ENCODE measurements at places on chromosomes 6 and 20.

DNA sequence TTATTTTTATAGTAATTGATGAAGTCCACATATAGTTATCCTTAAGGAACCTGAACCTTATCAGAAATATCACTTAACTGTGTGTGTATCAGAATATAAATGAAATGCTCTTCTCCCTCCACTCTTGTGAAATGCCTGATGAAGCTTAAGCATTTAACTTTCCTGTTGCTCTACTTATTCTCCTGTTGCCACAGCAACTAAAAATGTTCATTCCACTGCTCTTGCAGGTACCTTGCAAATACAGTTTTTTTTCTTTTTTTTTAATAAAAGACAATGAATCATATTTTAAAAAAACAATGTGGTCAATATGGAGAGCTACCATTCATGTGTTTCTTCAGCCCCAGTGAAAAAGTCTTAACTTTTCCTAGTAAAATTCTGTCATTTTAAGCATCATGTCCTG is 210.3 kb downstream of the RFPL4B start:
- ATAC-seq: no peak
- no peaks in the 10 kb centered on the region for H3K36me3 ChIP-seq
- no peak overlapping the region for H3K27ac ChIP-seq

DNA sequence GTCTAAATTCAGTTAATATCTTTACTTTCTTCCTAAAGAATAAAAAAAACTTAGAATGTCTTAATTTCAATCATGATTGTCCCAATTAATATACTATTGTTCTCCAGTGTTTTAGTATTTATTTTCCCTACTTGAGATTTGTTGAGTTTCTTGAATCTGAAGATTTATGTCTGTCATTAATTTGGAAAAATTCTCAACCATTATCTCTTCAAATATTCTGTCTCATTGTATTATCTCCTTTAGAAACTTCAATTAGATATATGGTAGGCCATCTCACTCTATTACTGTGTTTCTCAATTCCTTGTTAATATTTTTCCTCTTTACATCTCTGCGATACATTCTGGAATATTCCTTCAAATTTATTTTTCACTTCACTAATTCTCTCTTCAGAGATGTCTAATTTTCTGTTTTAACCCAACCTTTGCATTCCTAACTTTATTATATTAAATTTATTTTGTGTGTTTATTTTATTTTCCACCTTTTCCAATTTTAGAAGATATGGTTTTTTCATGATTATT is 268.6 kb downstream of the QKI start:
- no peak overlapping the region for H3K4me3 ChIP-seq
- no peaks in the 10 kb centered on the region for H3K36me3 ChIP-seq
- H3K4me1 ChIP-seq: peaks cover 8% of the 10 kb centered on the region
- no peak overlapping the region for H3K27ac ChIP-seq

DNA sequence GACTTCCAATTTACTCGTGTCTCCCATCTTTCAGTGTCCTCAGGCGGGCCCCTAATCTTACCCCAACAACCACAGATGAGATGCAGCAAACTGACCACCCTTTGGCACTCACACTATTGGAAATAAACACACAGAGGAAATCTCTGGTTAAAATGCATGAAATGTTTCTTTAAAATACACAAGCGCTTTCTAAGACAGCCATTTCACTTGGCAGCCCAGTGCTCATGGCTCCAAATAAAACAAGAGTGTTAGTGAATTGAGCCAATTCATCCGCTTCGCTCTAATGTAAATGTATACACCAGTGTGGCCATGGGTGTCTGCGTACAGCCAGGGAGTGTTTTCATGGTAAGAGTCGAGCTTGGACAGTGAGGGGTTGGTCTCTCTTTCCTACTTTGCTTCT is 282.9 kb downstream of the CLIC5 start:
- no peak overlapping the region for H3K27ac ChIP-seq
- ATAC-seq: no peak
- H3K36me3 ChIP-seq: no peaks in the 10 kb centered on the region
- peaks cover 8% of the 10 kb centered on the region for H3K4me1 ChIP-seq

DNA sequence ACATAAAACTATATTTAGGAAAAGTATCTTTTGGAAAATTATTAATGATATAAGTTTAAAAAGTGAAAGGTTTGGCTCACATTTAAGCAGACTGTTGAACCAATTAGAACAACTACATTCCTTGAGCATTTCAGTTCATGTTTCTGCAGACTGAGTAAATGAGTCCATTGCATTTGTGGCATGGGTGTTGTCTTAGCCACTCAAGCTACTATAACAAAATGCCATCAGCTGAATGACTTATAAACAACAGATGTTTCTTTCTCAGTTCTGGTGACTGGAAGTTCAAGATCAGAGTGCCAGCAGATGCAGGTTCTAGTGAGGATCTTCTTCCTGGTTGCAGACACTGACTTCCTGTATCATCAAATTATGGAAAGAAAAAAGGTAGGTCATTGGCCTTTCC is 67.1 kb upstream of the SLC2A12 start:
- ATAC-seq: no peak
- no peak overlapping the region for H3K27ac ChIP-seq
- H3K4me3 ChIP-seq: no peak overlapping the region
- H3K4me1 ChIP-seq: no peaks in the 10 kb centered on the region
- no peaks in the 10 kb centered on the region for H3K36me3 ChIP-seq

DNA sequence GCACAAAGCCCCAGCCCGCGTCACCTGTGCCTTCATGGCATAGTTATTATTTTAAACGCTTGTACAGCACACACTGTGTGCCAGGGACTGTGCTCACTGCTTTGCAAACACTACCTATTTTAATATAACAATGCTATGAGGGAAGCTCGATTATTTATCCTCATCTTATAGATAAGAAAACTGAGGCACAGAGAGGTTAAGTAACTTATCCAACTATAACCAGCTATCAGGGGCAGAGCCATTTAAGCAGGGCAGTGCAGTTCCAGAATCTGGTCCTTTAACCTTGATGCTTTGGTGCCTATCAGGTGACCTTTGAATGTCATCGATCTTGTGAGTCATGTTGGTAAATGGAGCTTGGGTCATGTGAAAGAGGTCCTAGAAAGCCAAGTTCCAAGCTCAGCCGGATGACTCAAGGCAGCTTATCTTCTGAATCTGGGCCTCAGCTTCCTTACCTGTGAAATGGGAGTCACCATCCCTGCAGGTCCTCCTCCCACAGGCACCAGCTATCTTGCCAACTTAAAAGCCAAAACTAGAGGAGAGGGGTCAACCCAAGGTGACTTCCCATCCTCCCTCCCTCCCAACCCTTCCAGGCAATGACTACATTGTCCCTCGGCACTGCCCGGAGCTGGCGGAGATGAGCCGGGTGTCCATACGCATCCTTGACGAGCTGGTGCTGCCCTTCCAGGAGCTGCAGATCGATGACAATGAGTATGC is 56.4 kb upstream of the TTPAL start:
- H3K27me3 ChIP-seq: peaks cover 45% of the 10 kb centered on the region
- H3K27ac ChIP-seq: no peak overlapping the region
- ATAC-seq: no peak
- H3K4me3 ChIP-seq: no peak overlapping the region
- no peaks in the 10 kb centered on the region for H3K4me1 ChIP-seq

DNA sequence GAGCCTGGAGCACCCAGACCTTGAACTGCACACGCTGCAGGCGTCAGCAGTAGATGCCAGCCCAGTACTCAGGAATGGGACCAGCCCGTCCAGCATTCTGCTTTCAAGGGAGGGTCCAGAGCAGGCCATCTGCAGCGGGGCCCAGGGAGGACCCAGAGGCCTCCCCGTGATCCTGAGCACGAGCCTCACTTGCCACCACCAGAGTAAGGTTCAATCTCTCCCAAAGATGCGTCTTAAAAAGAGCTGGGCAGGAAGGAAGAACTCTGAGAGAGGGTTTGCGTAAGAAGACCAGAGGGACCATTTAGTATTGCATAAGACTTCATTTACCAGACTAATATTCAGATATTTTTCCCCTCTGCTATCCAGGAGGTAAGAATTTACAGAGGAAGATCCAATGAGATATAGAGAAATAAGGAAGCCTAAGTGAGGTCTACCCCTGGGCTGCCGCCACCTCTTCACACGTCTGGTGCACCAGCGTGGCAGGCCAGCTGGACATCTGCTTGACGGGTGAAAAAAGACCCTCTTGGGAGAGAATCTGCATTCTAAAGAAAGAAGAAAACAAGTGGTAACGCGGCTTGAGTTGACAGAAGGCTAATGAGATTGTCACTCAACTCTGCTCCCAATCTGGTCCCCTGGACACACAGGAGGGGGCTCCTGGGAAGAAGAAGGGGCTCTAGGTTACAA is 107.3 kb downstream of the PRND start:
- ATAC-seq: no peak
- H3K36me3 ChIP-seq: peaks cover 27% of the 10 kb centered on the region
- no peak overlapping the region for H3K4me3 ChIP-seq
- H3K4me1 ChIP-seq: peaks cover 17% of the 10 kb centered on the region
- H3K27ac ChIP-seq: peak overlapping the region; percentile 58
- H3K27me3 ChIP-seq: no peaks in the 10 kb centered on the region

DNA sequence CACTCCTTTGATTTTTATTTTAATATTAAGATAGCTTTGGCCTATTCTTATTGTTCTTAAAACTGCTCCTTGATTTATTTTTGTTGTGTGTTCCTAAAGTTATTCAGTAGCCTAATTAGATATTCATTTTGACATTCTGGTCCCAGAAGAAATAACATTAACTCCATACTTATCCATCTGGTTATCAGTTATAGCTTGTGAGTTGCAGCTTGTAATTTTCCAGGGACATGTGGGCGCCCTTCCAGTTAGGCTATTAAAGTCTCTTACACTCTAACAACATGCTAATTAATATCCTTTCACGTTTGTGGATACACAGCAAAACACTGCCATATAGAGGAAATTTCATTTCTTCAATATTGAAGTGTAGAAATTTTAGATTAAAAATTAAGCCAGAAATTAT is 987.5 kb downstream of the HACE1 start:
- no peak overlapping the region for H3K27ac ChIP-seq
- no peaks in the 10 kb centered on the region for H3K4me1 ChIP-seq
- H3K27me3 ChIP-seq: no peaks in the 10 kb centered on the region
- ATAC-seq: no peak

GRCh38 chr6:113491376-113491775 is 365.8 kb upstream of the MARCKS start:
- H3K36me3 ChIP-seq: no peaks in the 10 kb centered on the region
- no peak overlapping the region for H3K4me3 ChIP-seq
- no peak for ATAC-seq

DNA sequence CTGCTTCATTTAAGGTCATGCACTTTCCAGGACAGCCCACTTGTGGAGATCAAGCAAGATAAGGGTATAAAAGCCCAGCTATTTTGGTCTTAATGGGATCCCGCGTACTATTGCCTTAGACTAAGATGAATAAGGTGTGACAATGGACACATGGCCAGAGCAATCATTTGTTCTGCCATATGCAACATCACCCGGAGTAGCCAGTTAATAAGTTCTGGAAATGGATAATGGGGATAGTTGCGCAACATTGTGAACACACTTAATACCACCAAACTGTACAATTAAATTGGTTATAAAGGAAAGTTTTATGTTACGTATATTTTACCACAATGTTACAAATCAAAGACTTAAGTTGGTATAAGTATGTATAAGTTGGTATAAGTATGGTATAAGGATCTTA is 674.5 kb downstream of the HDGFL1 start:
- no peaks in the 10 kb centered on the region for H3K4me1 ChIP-seq
- no peaks in the 10 kb centered on the region for H3K27me3 ChIP-seq

DNA sequence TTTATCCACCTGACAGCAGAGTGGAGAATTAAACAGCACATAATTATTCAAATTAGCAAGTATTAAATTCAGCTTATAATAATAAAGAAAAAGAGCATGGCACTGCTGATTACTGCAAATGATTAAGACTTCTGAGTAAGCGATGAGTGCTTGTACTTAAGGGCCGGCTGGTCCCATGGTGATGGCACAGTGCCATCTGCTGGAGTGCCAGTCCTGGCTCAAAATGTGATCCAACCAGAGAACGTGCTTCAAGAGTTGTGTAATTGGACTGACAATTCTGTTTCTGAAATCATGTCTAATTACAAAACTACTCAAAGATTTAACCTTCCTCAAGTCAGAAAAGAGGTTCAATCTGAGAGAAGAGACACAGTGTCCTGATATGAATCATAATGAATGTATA is 181.6 kb upstream of the RGS17 start:
- H3K4me3 ChIP-seq: no peak overlapping the region
- H3K36me3 ChIP-seq: no peaks in the 10 kb centered on the region
- no peak for ATAC-seq
- H3K27me3 ChIP-seq: no peaks in the 10 kb centered on the region
- no peaks in the 10 kb centered on the region for H3K4me1 ChIP-seq

GRCh38 chr6:166308033-166308768 is at the start of gene PRR18:
Gene PRR18 (minus strand): TSS chr6:166308392. CDS start chr6:166308142, 250 bp downstream.
- H3K36me3 ChIP-seq: no peaks in the 10 kb centered on the region
- H3K27ac ChIP-seq: no peak within 1 kb of the TSS
- peaks cover 40% of the 10 kb centered on the region for H3K27me3 ChIP-seq
- H3K4me3 ChIP-seq: peak within 1 kb of the TSS; percentile 75
- ATAC-seq: peak; percentile 73
- H3K4me1 ChIP-seq: peaks cover 7% of the 10 kb centered on the region

GRCh38 chr6:170036916-170037315 is 254.0 kb downstream of the DLL1 start:
- H3K4me3 ChIP-seq: no peak overlapping the region
- H3K36me3 ChIP-seq: no peaks in the 10 kb centered on the region
- no peak overlapping the region for H3K27ac ChIP-seq
- H3K4me1 ChIP-seq: no peaks in the 10 kb centered on the region

DNA sequence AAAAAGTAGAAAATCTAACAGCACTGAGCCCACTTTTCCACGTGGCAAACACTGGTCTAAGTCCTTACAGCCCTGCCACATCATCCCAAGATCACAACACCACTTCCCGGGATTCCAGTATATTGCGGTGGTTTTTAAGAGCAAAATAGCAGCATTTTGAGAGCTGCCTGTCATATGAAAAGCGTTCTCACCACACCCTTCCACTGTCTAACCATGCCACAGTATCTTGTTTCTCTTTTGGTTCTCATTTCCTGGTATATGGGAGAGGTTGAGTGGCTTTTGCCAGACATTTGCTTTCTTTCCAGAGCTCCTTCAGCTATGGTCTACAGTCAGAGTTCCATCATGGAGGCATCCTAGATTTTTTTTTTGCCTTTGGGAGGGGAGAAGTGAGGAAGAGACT is 243.0 kb downstream of the TSHZ2 start:
- H3K4me1 ChIP-seq: peaks cover 29% of the 10 kb centered on the region
- H3K27me3 ChIP-seq: no peaks in the 10 kb centered on the region
- H3K27ac ChIP-seq: peak overlapping the region; percentile 9
- H3K4me3 ChIP-seq: no peak overlapping the region
- H3K36me3 ChIP-seq: no peaks in the 10 kb centered on the region

DNA sequence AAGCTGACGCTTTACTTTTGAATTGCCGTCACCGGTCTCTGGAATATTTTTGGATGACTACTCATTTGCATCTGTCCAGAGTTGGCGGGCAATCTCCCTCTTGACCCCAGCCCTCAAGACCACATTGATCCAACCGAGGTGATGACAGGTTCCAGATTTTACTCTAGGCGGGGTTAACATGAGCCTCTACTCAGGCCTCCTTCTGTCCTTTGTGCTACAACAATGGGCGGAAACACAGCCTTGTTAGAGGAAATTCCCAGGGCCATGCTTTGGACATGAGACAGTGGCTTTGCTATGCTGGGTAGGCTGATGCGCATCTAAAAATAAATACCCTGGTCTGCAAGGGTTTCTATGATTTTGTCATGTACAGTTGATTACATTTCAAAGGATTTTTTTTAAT is 27.0 kb upstream of the ADGRF5 start:
- no peak overlapping the region for H3K4me3 ChIP-seq
- ATAC-seq: no peak
- no peaks in the 10 kb centered on the region for H3K36me3 ChIP-seq
- no peak overlapping the region for H3K27ac ChIP-seq

- H3K4me1 ChIP-seq: no peaks in the 10 kb centered on the region
- H3K27me3 ChIP-seq: no peaks in the 10 kb centered on the region
- no peak overlapping the region for H3K27ac ChIP-seq
These were observed 291.1 kb downstream of the DHX35 start for GRCh38 chr20:39253051-39253755.

All from stimulated activated memory B cell treated with anti-CD40 and anti-IgM and Interleukin-4, amounts not matched to agents 10 μg/mL and 1 μg/mL and 100 μg/mL, for 72 hours (primary cell).